ENCODE measurements at places on chromosomes 16 and 17.
A peak's percentile ranks its signal among the peaks of the same experiment; 100 is the strongest.

DNA sequence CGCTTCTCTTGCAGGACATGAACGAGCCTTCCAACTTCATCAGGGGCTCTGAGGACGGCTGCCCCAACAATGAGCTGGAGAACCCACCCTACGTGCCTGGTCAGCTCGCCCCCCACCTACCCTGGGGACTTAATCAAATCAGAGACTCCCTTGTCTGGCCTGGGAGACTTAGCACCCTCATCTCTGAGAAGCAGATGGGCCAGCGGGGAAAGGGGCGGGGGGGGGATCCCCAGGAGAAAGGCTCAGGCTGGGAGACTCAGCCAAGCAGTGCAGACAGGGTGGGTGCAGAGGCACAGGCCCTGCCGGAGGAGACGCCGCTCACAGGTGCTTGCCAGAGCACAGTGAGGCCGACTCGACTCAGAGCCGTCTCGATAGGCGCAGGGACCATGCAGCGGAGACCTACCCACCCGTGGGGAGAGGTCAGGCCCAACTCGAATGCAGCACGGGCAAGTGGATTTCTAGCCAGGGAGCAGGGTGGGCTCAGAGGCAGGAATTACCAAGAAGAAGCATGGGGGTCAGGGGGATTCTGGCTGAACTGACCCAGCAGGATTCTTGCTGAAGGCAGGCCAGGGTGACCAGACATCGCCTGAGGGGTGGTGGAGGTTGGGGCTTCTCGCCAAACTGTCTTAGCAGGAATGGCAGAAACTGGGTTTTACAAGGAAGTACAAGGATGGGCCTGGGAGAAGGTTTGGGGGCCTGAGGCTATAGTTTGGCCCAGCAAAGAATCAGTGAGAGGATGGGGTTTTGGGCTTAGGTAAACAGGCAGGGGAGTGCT is 9.7 kb downstream of the GAA start:
- H3K4me1 ChIP-seq = no peaks in the 10 kb centered on the region
- H3K36me3 ChIP-seq = peaks cover 1% of the 10 kb centered on the region
- peak; percentile 15 for DNase-seq
- no peak overlapping the region for H3K4me3 ChIP-seq
- no peaks in the 10 kb centered on the region for H3K27me3 ChIP-seq
- no peak overlapping the region for H3K27ac ChIP-seq

DNA sequence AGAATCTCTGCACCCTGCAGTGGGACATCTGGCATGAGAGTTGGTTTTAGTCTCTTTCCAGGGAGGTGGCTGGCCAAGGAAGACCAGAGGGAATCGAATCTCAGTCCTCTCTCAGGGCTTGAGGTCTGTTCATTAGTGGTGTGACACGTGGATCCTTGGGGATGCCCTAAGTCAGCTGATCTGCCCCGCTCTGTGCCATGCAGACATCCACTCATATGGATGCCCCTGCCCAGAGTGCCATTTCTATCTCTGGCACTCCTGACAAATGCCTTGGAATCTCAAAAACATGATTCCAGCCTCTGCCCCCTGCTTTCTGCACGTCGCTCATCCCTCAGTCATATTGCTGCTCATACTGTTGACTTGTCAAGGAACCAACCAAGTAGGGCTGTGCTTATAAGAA is 38.8 kb downstream of the WSCD1 start:
- peaks cover 6% of the 10 kb centered on the region for H3K4me1 ChIP-seq
- no peaks in the 10 kb centered on the region for H3K36me3 ChIP-seq
- peaks cover 37% of the 10 kb centered on the region for H3K27me3 ChIP-seq
- no peak overlapping the region for H3K27ac ChIP-seq

- no peaks in the 10 kb centered on the region for H3K27me3 ChIP-seq
- H3K4me1 ChIP-seq = peaks cover 48% of the 10 kb centered on the region
- peaks cover 75% of the 10 kb centered on the region for H3K36me3 ChIP-seq
Measured at GRCh38 chr17:66715745-66716156, 119.2 kb upstream of the CACNG5 start.

- no peaks in the 10 kb centered on the region for H3K27me3 ChIP-seq
- H3K4me1 ChIP-seq = no peaks in the 10 kb centered on the region
- no peak for DNase-seq
- H3K27ac ChIP-seq = no peak overlapping the region
- no peak overlapping the region for H3K4me3 ChIP-seq
Measured at GRCh38 chr17:17570798-17571716, 20.5 kb downstream of the PEMT start.

- H3K4me3 ChIP-seq = no peak overlapping the region
- no peaks in the 10 kb centered on the region for H3K27me3 ChIP-seq
- peaks cover 22% of the 10 kb centered on the region for H3K36me3 ChIP-seq
- H3K4me1 ChIP-seq = peaks cover 17% of the 10 kb centered on the region
- no peak for DNase-seq
Measured at GRCh38 chr17:42547698-42548069, 5.0 kb upstream of the HSD17B1 start.

GRCh38 chr16:3115561-3115960 is 3.2 kb downstream of the ZNF205 start:
- H3K4me1 ChIP-seq = no peaks in the 10 kb centered on the region
- H3K27me3 ChIP-seq = peaks cover 6% of the 10 kb centered on the region
- DNase-seq = no peak
- no peak overlapping the region for H3K27ac ChIP-seq
- no peak overlapping the region for H3K4me3 ChIP-seq

GRCh38 chr16:84970447-84971127 is 40.7 kb downstream of the ZDHHC7 start:
- peaks cover 18% of the 10 kb centered on the region for H3K36me3 ChIP-seq
- no peaks in the 10 kb centered on the region for H3K27me3 ChIP-seq
- DNase-seq = peak; percentile 82

DNA sequence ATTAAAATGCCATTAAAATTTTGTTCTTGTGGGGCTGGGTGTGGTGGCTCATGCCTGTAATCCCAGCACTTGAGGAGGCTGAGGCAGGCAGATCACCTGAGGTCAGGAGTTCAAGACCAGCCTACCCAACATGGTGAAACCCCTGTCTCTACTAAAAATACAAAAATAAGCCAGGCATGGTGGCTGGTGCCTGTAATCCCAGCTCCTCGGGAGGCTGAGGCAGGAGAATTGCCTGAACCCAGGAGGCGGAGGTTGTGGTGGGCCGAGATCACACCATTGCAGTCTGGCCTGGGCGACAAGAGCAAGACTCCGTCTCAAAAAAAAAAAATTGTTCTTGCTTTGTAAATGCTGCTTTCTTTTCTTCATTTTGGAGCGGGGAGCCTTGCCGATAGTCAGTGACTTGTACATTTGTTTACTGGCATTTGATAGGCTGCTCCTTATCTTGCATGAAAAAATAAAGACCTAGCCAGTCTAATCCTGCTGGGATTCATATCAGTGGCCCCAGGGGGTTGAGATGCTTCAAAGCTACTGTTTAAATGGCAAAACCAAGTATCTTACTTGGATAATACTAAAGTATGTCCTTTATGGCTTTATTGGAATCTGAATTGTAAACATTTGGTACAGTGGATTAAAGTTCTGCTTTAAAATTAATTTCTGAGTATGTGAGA is 3.3 kb upstream of the CLTC start:
- DNase-seq = no peak
- H3K27me3 ChIP-seq = no peaks in the 10 kb centered on the region
- peaks cover 31% of the 10 kb centered on the region for H3K4me1 ChIP-seq
- H3K27ac ChIP-seq = no peak overlapping the region
- no peak overlapping the region for H3K4me3 ChIP-seq
- H3K36me3 ChIP-seq = peaks cover 28% of the 10 kb centered on the region

DNA sequence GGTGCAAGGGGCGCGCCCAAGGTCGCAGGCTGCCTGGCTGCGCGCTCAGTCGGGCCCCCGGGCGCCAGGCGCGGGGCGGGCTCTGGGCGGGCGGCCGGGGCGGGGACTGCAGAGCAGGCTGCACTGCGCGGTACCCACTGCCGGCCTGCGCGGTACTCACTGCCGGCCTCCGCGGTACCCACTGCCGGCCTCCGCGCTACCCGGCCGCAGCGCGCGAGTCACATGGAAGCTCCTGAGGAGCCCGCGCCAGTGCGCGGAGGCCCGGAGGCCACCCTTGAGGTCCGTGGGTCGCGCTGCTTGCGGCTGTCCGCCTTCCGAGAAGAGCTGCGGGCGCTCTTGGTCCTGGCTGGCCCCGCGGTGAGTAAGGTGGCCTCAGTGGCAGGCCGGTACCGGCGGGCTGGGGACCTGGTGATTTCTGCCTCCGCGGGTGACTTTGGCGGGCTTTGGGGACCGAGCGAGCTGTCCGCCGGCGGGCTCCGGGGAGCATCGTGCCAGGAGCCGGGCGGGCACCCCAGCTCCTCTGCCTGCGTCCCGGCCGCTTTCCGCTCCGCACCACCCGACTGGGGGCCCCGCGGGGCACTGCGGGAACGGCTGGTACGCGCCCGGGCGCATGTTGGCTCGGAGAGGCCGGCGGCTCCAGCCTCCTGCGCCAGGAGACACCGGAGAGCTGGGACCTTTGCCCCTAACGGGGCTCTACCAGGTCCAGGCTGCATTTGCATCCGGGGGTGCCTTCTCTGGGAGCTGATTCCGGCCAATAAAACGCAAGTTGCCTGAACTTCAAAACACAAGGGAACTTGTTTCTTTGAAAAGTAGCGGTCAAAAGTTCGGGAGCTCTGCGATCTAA is at the start of gene SLC47A1:
Gene SLC47A1, plus strand, starts transcription at position 137 of the 844 bp plus-strand sequence. Its CDS starts 86 bp downstream, at position 223.
- peak within 1 kb of the TSS; percentile 66 for H3K4me3 ChIP-seq
- no peaks in the 10 kb centered on the region for H3K36me3 ChIP-seq
- no peak within 1 kb of the TSS for H3K27ac ChIP-seq
- peak; percentile 47 for DNase-seq

DNA sequence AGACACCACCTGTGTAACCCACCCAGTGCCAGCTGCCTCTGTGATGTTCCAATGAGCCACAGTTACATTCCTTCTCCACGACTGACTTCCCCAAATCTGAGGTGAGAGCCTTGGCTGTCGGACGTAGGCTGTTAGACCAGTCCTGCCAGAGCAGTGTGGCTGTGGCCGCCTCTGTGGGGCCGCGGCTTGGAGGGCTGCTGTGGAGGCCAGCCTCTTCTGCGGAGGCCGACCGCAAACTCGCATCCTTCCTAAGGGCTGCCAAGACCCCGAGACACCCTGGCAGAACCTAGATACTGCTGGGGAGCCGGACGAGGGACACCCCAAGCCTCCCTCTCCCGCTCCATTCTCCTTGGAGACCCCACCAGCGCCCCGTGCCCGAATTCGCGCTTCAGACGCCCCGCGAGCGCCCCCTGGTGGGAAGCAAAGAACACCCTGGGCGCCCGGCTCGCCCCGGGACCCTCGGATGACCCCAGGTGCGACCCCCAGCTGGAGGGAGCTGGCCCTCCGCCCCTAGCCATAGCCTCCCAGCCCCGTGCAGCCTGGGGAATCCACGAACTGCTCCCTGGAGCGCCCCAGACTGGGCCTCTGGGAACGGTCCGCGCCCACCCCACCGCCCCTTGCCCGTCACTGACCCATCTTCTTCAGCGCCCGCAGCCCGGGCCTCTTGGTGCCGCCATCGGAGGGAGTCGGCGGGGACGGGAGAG is 547 bp downstream of the PLCD3 start:
- H3K36me3 ChIP-seq = peaks cover 2% of the 10 kb centered on the region
- H3K27ac ChIP-seq = no peak overlapping the region
- peaks cover 4% of the 10 kb centered on the region for H3K27me3 ChIP-seq
- peak; percentile 73 for DNase-seq

DNA sequence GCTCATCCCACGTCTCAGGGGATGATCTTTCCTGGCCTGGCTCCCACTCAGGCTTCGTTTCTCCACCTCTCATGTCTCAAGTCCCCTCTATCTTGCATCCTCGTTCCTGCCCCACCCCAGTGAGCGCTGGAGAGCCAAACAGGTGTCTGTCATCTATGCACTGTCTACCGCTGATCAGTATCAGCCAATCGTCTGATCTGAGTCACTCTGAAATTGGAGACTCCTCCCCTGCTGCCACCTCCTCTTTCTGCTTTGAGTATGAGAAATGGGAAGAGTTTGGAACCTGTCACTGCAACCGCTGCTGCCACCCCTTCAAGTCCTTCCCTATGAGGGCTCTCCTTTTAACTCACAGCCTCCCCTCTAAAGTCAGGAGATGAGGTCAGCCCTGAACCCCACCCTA is 28.0 kb downstream of the FZD2 start:
- H3K27me3 ChIP-seq = peaks cover 16% of the 10 kb centered on the region
- no peaks in the 10 kb centered on the region for H3K36me3 ChIP-seq
- no peak overlapping the region for H3K4me3 ChIP-seq
- no peak overlapping the region for H3K27ac ChIP-seq
- H3K4me1 ChIP-seq = no peaks in the 10 kb centered on the region

DNA sequence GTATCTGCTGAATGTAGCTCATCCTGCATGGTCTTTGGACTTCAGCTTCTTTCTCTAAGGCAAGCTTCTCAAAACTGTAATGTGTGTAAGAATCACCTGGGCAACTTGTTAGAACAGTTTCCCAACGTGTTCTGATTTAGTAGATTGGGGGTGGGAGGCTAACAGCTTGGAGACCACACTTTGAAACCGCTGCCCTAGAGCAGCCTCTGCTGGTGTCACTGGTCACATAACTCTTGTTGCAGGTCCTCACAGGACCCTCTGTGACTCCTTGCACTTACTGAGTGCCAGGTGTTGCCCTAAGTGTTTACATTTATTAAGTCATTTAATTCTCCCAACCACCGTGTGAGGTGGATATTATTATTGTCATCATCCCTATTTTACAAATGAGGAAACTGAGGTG is 9.9 kb downstream of the SLC35G3 start:
- H3K36me3 ChIP-seq = no peaks in the 10 kb centered on the region
- no peak overlapping the region for H3K4me3 ChIP-seq

GRCh38 chr17:62052765-62053338 is 12.2 kb downstream of the MED13 start:
- no peaks in the 10 kb centered on the region for H3K27me3 ChIP-seq
- no peak overlapping the region for H3K4me3 ChIP-seq
- H3K36me3 ChIP-seq = peaks cover 79% of the 10 kb centered on the region
- H3K27ac ChIP-seq = peak overlapping the region; percentile 28

DNA sequence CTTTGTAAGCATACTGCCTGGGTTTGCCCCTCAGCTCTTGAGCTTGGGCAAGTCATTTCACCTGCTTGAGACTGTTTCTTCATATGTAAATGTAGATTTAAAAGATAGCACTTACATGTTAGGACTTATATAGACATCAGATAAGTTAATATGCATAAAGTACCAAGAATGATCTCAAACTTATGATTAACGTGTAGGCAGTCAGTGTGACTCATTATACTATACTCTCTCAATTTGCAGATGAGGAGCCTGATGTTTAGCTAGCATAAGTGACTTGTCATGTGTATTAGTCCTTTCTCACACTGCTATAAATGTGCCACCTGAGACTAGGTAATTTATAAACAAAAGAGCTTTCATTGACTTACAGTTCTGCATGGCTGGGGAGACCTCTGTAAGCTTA is 690.5 kb downstream of the KCNJ2 start:
- no peak overlapping the region for H3K4me3 ChIP-seq
- no peaks in the 10 kb centered on the region for H3K27me3 ChIP-seq
- H3K27ac ChIP-seq = no peak overlapping the region
- H3K4me1 ChIP-seq = no peaks in the 10 kb centered on the region
- no peak for DNase-seq
- no peaks in the 10 kb centered on the region for H3K36me3 ChIP-seq
